ENCODE measurements at places on chromosomes 12 and 14.

GRCh38 chr12:107007411-107007810 is 20.5 kb upstream of the MTERF2 start:
- no peak for DNase-seq

DNA sequence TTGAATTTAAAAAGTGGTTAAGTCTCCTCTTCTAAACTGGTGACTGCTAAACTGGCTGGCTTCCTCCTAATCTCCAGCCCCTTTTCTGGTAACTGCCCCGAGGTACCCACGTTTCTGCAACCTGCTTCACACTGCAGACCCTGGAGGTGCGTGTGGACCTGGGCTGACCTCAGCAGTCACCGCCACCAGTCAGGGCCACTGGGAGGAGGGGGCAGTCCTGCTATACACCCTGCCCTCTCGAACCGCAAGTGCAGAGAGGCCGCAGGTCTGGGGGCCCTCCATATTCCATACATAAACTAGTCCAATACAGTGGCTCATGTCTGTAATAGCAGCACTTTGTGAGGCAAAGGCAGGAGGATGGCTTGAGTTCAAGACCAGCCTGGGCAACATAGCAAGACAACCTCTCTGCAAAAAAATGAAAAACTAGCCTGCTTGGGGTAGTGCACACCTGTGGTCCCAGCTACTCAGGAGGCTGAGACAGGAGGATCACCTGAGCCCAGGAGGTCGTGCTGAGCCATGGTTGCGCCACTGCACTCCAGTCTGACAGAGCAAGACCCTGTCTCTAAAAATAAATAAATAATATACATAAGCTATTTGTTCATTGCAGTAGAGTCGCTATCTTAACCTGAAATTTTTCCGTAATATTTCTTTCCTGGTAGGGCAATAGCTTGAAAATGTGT is 25.6 kb downstream of the VPS37B start:
- no peak for DNase-seq

GRCh38 chr14:100472094-100472455 is 115.1 kb downstream of the BEGAIN start:
- no peak for DNase-seq

GRCh38 chr12:88313554-88313953 is 171.4 kb downstream of the TMTC3 start:
- no peak for DNase-seq

DNA sequence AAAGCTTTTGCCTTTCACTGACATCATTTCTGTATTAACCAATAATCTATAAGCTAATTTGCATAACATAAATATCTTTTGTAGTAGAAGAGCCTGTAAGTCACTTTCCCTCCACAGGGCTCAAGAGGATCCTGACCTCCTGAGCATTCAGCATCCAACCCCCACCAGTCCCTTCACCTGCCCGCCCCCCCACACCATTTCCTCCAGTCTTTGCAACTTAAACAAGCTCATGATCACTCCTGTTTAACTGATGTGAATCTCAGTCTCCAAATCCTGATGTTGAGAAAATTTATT is 12.0 kb upstream of the CRY1 start:
- no peak for DNase-seq

DNA sequence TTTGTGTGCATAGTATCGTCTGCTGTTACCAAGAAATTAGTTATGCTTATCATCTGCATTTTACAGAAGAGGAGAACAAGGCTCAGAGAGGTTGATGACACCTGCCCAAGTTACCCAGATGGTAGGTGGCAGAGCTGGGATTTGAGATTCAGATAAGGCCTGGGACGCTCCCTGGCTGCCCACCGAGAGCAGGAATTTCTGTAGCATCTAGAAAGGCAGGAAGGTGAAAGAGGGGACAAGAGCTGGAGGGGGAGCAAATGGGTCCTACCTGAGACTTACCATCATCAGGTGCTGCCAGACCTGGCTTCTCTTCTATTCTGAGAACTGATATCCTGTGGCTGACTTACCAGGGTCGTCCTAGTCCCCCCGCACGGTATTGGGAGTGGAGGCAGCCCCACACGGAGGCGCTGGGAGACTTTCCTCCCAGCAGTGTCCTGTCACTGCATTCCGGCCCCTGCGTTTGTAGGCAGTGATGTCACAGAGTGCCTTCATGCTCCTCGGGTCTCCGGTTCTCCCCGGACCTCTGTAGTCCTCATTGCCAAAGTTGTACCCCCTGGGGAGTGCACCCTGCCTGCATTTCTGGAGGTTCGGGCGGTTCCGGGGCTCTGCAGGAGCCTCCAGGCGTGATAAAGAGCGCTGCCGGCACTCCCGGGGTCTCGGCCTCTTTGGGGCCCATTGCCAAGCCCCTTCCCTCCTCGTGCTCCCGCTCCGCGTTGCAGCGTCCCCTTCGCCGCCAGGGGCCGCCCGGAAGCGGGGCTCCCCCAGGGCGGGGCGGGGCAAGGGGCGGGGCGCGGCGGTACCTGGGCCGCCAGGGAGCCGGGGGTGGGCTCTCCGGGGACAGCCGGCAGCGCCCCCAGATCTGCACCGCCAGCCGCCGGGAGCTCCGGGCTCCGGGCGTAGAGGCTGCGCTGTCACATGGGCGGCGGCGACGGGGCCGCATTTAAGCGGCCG is at the start of gene CABP1:
TSS of gene CABP1 (plus strand) at position 856 of the 951 bp plus-strand sequence. CDS start at position 916, 60 bp downstream.
- DNase-seq = no peak

GRCh38 chr14:85165094-85165493 is 364.9 kb upstream of the FLRT2 start:
- peak; percentile 23 for DNase-seq

DNA sequence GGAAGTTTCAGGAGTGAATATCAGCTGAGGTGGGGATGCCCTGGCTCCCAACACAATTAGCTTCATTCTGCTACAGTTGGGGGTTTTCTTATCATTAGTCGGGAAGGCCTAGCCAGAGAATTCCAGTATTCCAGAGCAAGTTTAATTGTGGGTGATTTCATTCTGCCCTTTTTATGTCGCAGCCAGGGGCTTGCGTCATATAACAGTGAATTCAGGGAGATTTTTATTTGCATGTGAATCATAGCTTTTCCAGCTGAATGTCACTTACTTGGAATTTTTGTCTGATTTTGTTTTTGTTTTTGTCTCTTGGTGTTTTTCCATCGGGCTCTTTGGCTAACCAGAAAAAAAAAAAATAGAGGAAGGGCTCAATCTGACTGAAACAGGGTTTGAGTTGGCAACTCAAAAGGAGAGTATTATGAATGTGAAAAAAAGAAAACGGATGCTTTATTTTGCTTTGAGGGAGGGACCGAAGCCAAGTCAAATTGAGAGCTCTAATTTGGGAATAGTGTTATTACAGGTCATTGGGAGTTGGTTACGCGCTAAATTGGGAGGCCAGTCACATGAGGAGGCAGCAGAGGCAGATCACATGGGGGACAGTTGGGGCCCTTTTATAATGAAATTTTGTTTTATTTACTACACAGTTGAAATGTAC is 119.4 kb downstream of the SAMD4A start:
- peak; percentile 46 for DNase-seq

DNA sequence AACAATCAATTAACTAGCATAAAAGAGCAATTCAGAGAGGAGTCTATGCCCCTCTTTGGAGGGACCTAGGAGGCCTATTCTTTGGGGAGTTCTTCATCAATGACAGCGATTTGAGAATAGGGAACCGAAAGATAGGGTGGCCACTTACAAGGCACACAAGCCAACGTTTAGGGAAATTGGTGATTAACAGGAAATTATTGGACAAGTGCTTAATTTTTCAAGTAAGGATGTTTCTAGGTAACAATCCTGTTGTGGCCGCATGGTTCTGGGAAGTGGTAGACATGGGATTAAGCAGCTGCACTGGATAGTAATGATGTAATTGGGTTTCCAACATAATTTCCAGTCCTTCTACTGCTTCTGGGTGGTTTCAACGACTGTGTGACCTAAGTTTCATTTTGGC is 83.2 kb downstream of the HMGA2 start:
- no peak for DNase-seq

GRCh38 chr12:47812797-47813510 is 6.7 kb downstream of the HDAC7 start:
- peak; percentile 83 for DNase-seq

DNA sequence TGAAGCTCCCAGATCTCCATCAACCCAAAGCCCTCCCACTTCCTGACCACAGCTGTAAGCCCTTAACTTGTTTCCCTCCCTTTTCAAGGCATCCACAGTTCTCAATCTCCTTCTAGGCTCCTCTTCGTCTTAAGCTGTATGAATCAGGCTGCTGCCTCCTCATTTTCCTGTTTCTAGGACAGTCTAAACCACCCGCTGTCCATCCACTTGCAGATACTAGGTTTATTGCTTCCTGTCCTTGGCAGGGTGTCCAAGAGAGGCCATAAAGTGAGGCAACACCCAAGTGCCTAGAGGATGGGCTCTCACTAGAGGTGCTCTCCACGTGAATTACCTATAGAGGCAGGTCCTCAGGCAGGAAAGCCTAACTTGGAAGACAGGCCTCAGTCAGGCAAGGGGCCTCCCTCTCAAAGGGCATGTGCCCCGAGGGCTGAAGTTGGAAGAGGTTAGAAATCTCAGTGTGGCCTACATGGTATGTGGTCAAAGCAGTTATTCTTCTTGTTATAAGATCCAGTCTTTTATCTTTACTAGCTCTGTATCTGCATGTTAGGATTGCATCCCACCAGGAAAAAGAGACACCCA is 8.8 kb upstream of the TMEM106C start:
- DNase-seq = no peak

DNA sequence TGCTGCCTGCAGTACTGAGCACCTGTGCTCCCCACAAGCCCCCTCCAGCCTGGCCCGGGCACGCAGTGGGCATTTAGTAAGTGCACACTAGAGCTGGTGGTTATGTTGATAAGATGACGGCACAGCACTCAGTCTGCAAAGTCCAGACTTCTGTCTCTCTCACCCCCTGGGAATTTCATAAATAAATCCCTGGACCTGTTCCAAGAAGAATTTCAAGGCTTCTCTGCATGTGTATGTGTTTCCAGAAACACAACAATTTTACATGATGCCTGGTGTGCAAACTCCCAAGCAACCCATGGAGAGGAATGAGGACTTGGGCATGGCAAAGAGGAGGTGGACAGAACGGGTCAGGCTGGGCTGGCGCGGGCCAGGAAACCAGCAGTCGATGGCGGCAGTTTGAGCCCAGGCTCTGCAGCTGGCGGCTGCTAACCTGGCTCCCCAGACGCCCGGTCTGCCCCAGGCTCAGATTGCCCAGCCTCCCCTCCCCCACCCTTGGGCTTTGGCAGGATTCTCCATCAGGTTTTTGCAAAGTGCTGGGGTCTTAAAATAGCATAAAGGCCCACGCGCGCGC is 10.4 kb upstream of the ACVR1B start:
- DNase-seq = peak; percentile 72
